ENCODE measurements at places on chromosomes 13 and 19.

GRCh38 chr19:3067563-3067962 lies 5.3 kb upstream of the TLE5 start:
- H3K36me3 ChIP-seq: no peaks in the 10 kb centered on the region
- no peaks in the 10 kb centered on the region for H3K27me3 ChIP-seq
- H3K27ac ChIP-seq: no peak overlapping the region
- no peak for DNase-seq

- H3K27me3 ChIP-seq: no peaks in the 10 kb centered on the region
- peak; percentile 12 for DNase-seq
- no peak overlapping the region for H3K27ac ChIP-seq
- no peaks in the 10 kb centered on the region for H3K4me1 ChIP-seq
These were observed 95.0 kb downstream of the ZNF737 start for GRCh38 chr19:20470345-20471135.

DNA sequence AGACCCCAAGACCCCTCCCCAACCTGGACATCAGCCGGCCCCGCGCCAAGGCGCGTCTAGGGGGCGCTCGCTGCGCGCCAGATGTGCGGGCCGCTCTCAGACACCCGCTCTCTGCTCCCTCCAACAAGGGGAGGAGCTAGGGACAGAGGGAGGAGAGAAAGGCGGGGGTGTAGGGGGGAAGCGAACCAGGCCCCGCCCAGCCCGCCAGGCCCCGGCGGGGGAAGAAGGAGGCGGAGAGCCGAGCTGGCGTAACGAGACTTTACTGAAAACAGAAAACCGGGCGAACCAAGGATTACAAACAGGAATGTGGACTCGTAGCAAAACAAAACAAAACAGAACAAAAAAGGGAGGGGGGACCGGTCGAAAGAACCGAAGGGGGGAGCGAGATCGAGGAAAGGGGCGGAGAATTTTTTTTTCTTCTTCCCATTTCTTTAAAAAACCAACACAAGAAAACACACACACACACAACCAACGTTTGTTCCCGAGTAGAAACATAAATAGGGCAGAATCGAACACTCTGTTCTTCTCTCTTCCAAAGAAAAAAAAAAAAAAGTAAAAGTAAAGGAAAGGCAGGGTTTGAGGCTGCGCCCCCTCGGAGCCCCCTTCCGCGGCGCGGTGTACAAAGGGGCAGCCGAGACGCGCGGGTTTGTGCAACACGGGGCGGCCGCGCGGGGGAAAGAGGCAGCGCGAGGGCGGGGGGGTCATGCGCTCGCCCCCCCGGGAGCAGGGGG lies 1.7 kb downstream of the JUND start:
- H3K27ac ChIP-seq: peak overlapping the region; percentile 99
- no peaks in the 10 kb centered on the region for H3K27me3 ChIP-seq
- peaks cover 7% of the 10 kb centered on the region for H3K4me1 ChIP-seq
- DNase-seq: peak; percentile 97
- peaks cover 10% of the 10 kb centered on the region for H3K36me3 ChIP-seq

- no peaks in the 10 kb centered on the region for H3K4me1 ChIP-seq
- H3K4me3 ChIP-seq: no peak overlapping the region
- H3K27ac ChIP-seq: no peak overlapping the region
- DNase-seq: no peak
These were observed 61.9 kb downstream of the DHRS12 start for GRCh38 chr13:51742031-51742430.

- peaks cover 49% of the 10 kb centered on the region for H3K36me3 ChIP-seq
- no peaks in the 10 kb centered on the region for H3K27me3 ChIP-seq
- H3K4me1 ChIP-seq: no peaks in the 10 kb centered on the region
These were observed 131.5 kb upstream of the MCF2L start for GRCh38 chr13:112837371-112838037.

DNA sequence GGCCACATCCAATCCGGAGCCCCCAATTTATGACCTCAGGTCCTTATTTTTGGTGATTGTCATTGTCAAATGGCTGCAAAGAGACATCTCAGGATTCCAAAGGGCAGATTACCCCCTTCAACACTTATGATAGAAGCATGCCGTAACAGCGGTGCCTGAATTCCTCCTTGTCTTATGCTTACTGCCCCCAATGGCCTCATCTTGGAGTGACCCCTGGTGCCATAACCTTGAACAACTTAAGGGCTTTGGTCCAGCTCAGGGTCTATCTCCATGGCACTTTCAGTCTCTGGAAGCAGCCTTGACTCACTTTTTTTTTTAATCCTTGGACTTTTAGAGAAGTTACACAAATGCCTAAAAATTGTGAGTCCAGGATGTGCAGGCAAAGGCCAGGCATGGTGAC lies 171.6 kb upstream of the ZNF507 start:
- H3K4me3 ChIP-seq: no peak overlapping the region
- H3K27me3 ChIP-seq: peaks cover 10% of the 10 kb centered on the region
- H3K4me1 ChIP-seq: peaks cover 4% of the 10 kb centered on the region

GRCh38 chr19:17125062-17125727 lies 49.6 kb downstream of the MYO9B start:
- H3K4me3 ChIP-seq: no peak overlapping the region
- no peak overlapping the region for H3K27ac ChIP-seq
- peaks cover 8% of the 10 kb centered on the region for H3K4me1 ChIP-seq
- H3K27me3 ChIP-seq: no peaks in the 10 kb centered on the region

DNA sequence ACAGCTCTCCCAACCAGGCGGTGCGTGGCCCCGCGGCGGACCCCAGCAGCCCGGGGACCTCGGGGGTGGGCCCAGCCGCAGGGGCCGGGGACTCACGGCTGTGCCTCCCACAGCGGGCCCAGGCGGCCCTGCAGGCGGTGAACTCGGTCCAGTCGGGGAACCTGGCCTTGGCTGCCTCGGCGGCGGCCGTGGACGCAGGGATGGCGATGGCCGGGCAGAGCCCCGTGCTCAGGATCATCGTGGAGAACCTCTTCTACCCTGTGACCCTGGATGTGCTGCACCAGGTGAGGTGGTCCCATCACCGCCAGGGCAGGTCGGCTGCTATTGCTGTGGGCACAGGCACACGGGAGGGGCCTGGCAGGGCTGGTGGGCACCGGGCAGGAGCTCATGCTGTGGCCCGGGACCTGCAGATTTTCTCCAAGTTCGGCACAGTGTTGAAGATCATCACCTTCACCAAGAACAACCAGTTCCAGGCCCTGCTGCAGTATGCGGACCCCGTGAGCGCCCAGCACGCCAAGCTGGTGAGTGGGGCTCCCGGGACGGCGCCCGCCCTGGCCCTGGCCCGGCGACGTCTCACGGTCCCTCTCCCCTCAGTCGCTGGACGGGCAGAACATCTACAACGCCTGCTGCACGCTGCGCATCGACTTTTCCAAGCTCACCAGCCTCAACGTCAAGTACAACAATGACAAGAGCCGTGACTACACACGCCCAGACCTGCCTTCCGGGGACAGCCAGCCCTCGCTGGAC lies 7.3 kb downstream of the PTBP1 start:
- peaks cover 32% of the 10 kb centered on the region for H3K4me1 ChIP-seq
- peaks cover 52% of the 10 kb centered on the region for H3K36me3 ChIP-seq
- peak overlapping the region; percentile 17 for H3K27ac ChIP-seq
- H3K27me3 ChIP-seq: no peaks in the 10 kb centered on the region
- no peak for DNase-seq

DNA sequence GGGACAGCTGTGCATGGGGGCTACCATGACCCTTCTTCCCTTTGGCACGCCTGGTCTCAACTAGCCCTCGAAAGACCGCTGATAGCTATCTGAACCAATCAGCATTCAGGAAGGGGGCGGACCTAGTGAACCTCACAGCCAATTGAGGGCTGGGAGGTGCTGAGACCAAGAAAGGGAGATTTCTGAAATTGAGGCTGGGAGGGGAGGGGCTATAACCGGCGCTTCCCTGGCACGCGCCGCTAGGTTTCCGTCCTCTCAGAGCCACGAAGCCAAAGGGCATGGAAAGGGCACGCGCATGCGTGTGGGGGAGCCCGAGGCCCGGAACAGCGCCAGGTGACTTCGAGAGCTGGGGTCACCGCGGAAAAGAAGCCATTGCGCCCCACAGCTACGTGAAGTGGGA lies 4.2 kb upstream of the PAFAH1B3 start:
- no peak for DNase-seq
- no peak overlapping the region for H3K27ac ChIP-seq
- no peaks in the 10 kb centered on the region for H3K4me1 ChIP-seq
- H3K4me3 ChIP-seq: no peak overlapping the region

DNA sequence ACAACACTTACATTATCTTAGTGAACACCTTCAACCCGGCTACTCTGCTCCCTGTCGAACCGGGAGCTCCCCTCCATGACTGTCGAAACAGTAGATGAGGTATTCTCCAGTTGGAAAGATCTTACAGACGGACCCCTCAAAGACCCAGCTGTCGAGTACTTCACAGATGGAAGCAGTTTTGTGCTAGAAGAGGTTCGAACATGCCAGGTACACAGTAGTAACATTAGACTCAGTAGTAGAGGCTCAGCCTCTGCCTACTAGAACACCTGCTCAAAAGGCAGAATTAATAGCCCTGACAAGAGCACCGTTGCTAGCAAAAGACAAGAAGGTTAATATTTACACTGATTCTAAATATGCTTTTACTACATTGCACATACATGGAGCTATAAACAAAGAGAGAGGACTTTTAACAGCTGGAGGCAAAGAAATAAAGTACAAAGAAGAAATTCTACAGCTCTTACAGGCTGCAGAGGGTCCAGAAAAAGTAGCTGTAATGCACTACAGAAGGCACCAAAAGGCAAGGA lies 13.6 kb upstream of the SLC15A1 start:
- DNase-seq: no peak
- H3K4me3 ChIP-seq: no peak overlapping the region
- no peak overlapping the region for H3K27ac ChIP-seq
- H3K4me1 ChIP-seq: no peaks in the 10 kb centered on the region
- no peaks in the 10 kb centered on the region for H3K36me3 ChIP-seq
- no peaks in the 10 kb centered on the region for H3K27me3 ChIP-seq

DNA sequence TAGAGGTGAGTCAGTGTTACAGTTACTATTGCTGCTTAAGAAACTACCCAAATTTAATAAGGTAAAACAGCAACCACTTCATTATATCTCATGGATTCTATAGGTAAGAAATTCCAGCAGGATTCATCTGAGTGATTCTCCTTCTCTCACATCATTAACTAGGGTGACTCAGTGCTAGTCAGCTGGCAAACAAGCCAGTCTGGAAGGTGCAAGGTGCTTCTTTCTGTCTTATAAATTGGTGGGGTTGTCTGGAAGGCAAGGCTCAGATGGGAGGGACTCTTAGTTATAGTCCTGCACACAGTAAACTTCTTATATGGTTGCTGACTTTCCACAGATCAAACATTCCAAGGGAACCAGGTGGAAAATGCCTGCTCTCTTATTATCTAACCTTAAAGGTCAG lies 484.5 kb downstream of the GPC5 start:
- no peak overlapping the region for H3K4me3 ChIP-seq
- DNase-seq: no peak
- H3K27ac ChIP-seq: no peak overlapping the region
- no peaks in the 10 kb centered on the region for H3K36me3 ChIP-seq
- H3K4me1 ChIP-seq: no peaks in the 10 kb centered on the region

DNA sequence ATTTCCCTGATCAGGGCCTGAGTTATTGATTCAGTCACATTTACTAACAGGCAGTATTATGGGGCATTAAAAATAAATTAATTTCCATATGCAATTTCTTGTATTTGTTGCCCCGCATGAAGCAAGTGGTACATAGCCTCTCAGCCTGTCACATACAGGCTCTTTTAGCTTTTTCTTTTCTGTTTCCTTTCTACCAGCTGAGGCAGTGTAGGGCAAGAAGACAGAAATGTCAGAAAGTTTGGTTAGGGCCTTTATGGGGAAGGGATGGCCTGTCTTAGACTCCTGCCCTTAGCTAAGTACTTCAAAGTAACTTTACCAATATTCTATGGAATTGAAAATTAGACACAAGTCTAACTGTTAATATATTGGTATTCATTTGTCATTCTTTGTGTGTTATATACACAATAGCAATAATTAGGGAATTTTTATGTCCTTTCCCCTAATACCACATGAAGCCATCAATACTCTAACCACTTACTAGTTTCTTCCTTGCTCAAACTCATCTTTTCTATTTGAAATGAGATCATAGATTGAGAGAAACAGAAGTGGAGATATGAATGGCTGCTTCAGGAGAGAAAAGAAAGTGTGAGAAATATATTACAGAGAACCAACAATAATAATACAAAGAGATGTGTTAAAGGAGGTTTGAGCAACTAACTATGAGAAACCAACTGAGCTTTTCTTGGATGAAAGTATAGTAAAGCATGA lies 669.6 kb downstream of the PCDH17 start:
- H3K27ac ChIP-seq: no peak overlapping the region
- no peaks in the 10 kb centered on the region for H3K36me3 ChIP-seq
- H3K4me3 ChIP-seq: no peak overlapping the region
- DNase-seq: no peak
- no peaks in the 10 kb centered on the region for H3K4me1 ChIP-seq
- no peaks in the 10 kb centered on the region for H3K27me3 ChIP-seq

DNA sequence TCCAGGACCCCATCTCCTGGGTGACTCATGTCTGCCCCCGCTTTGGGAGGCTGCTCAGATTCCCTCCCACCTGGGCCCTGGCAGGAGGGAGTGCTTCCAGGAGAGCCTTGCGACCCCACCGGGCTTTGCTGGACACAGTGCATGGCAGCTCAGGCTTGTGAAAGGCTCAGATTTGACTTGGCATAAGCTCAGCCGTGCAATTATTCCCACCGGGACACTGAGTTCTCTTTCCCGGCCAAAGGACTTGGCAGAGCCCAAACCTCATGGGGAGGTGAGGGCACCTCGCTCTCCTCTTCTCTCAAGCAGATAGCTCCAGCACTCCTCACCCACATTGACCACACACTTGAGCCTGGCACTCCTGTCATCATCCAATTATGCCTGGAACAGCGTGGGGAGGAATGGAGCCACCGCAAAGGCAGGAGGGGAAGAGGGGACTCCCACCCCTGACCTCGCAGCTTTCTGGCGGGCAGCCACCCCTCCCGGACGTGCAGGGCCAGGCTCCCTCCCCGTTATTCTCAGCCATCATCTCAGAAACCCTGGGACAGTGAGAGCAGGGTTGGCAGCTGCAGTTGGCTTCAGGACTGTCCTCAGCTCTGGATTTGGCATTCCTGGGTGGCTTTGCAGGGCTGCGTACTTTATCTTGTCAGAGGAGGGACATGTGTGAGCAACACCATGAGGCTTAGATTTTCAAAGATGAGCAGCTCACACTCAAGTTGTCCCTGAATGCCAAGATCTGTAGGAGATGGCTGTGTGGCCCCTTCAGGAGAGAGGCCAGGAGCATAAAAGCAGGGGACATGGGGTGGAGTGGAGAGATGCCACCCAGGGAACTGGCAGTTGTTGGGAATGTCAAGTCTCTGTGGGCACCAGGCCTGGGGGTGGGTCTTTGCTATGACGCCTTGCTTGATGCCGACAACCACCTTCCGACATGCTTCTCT lies 306.2 kb downstream of the TEX29 start:
- H3K27me3 ChIP-seq: peaks cover 4% of the 10 kb centered on the region
- no peak overlapping the region for H3K27ac ChIP-seq
- DNase-seq: no peak

GRCh38 chr19:4585556-4585955 lies 26.1 kb upstream of the SEMA6B start:
- H3K27ac ChIP-seq: no peak overlapping the region
- H3K4me3 ChIP-seq: no peak overlapping the region
- H3K27me3 ChIP-seq: no peaks in the 10 kb centered on the region
- H3K4me1 ChIP-seq: peaks cover 3% of the 10 kb centered on the region
- DNase-seq: no peak
- H3K36me3 ChIP-seq: no peaks in the 10 kb centered on the region

GRCh38 chr13:89980896-89981295 lies 1366.6 kb upstream of the MIR17HG start:
- DNase-seq: no peak
- H3K36me3 ChIP-seq: no peaks in the 10 kb centered on the region
- H3K27ac ChIP-seq: no peak overlapping the region
- H3K4me1 ChIP-seq: no peaks in the 10 kb centered on the region
- H3K27me3 ChIP-seq: no peaks in the 10 kb centered on the region

- no peaks in the 10 kb centered on the region for H3K27me3 ChIP-seq
- no peaks in the 10 kb centered on the region for H3K4me1 ChIP-seq
- H3K36me3 ChIP-seq: peaks cover 23% of the 10 kb centered on the region
- no peak overlapping the region for H3K4me3 ChIP-seq
- H3K27ac ChIP-seq: no peak overlapping the region
These were observed 17.5 kb downstream of the MAU2 start for GRCh38 chr19:19338082-19338481.
